ENCODE measurements at places on chromosomes 7 and 10.

- no peak for DNase-seq
Observed at GRCh38 chr10:117933036-117933435, 113.7 kb downstream of the RAB11FIP2 start.

DNA sequence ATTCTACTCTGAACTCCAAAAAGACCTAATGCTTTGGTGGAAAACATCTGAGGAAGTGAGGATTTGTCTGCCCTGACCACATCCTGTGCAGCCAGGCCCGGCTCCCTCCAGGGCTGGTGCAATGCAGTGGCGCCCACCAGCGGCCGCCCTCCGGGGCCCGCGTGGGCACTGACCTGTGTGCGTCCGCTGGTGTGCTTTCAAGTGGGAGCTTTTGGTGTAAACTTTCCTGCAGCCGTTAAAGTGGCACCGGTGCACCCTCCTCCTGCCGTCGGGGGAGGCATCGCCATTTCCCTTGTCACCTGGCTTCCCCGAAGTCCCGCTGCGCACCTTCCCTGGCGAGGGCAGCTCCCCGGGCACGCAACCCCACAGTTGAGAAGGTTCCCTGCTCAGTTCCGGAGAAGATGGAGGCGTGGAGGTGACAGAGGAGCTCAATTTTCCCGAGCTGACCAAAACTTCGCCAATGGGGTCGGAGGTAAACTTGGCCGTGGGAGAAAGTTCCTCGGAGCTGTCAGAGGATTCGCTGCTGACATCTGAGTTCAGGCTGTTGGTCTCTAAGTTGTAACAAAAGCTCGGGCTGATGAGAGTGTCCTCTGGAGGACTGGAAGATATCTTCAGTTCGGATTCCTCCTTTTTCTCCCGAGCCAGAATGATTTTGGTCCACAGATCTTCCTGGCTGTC, 3.4 kb downstream of the KLF6 start:
- DNase-seq, result no peak

DNA sequence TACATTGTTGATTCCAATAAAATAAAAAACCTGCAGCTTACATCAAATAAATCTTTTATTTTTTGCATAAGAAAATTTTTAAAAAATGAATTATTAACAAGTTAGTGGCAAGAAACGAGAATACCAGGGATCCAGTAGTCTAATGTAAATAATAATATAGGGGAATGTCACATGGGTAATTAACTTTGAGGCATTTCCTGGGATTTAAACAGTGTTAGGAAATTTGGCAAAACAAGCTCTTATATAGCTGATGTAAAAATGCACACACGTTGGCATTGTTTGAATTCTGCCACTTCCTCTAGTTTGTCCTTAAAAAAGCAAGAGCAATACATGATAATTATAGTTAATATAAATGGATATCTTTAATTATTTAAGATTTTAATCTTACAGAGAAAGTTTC, 768.6 kb downstream of the CNTNAP2 start:
- DNase-seq, result no peak

GRCh38 chr10:104321226-104321625, 17.0 kb downstream of the ITPRIP start:
- DNase-seq, result no peak

DNA sequence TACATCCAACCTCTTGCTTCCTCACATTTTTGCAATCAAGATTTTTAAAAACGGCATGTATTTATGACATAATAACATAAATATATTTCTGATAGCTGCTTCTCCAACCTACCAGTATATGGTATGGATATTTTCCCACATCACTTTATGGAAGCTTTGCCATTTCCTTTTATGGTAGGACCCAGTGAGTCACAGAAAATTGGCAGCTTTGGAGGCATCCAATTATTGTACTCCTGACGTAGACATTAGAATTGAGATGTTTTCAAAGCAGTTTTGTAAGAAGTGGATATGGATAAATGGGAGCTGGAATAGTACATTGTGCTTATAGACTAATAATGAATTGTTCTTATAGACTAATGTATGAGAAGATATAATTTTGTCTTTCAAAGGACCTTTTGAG, 23.8 kb upstream of the BICC1 start:
- no peak for DNase-seq

DNA sequence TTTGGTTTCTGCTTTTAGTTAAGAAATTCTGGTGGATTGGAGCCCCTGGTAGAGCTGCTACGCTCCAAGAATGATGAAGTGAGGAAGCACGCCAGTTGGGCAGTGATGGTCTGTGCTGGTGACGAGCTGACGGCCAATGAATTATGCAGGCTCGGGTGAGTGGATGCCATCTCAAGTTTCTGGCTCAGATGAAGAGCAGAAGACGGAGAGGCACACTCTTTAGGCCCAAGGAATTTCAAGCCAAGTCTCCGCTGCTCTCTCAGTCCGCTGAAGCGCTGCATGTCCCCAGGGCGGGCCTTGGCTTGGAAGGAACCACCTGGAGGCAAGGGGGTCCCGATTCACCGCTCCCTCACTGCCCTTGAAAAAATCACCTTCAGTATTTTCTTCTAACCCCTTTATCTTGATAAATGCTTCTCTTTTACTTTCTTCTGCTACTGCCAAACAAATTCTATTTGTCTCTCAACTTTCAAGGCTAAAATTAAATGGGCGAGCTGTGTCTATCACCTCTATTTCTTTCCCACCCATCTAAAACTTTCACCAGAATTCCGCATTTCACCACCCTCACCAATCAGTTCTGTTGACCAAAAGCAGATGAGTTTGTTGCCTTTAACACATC, 74.2 kb downstream of the ARMC3 start:
- no peak for DNase-seq

DNA sequence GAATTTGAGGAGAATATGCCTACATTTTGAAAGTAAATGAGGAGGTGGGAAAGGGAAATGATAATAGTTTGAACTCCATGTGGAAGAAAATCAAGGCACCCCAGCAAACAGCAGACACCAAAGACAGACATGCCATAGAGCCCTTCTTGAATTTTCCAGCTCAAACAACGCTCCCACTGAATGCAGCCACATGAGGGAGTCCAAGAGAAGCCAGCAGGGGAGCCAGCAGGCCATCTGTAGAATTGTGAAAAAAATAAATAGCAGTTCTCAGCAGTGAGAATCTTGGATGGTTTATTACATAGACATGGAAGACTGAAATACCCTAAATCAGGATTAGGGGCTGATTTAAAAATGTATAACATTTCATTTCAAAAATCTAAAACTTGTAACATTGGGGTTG, 1567.3 kb upstream of the LRRTM3 start:
- DNase-seq, result no peak

- no peak for DNase-seq
Observed at GRCh38 chr7:112125250-112125649, 80.9 kb downstream of the DOCK4 start.

DNA sequence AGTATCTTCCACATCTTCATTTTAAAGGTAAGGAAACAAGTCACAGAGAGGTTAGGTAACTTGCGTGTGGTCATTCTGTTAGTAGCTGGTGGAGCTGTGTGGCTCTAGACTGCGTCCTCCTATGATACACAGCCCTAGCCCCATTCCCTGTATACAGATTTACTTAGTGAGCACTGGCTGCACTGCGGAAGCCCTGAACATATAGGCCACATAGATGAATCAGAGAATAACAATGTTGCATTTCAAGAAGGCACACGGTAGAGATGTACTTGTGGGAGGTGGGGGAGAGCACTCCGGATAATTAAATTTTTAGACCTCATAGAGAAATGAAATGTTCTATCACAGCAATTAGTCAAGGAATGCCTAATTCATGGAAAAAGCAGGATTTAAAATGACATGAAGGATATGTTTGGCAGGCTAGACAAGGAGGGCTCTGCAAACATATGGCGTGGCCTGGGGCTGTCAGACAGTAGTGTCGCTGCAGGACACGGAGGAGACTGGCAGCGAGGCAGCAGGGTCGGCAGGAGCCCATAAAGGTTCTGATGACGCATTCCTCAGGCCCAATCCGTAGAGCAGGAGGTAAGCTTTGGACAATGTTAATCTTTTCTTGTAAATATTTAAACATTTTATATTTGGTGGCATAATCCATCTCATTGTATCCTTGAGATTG, 29.5 kb downstream of the RAB11FIP2 start:
- no peak for DNase-seq

- DNase-seq, result peak; percentile 40
Observed at GRCh38 chr7:41943094-41943577, 240.2 kb upstream of the INHBA start.

DNA sequence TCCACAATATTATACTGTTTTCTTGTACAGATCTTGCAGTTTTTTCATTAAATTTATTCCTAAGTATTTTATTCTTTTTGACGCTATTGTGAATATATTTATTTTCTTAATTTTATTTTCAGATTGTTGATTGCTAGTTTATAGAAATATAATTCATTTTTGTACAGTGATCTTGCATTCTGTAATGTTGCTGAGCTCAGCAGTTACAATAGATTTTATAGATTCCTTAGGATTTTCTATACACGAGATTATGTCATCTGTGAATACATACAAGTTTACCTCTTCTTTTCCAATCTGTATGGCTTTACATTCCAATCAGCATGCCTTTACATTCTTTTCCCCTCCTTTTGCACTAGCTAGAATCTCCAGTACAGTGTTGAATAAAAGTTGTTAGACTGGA, 130.0 kb downstream of the C1GALT1 start:
- DNase-seq, result no peak

- no peak for DNase-seq
Observed at GRCh38 chr7:38563741-38564140, 67.4 kb downstream of the AMPH start.

- DNase-seq, result no peak
Observed at GRCh38 chr7:116162254-116162653, 48.1 kb upstream of the TES start.
